ENCODE measurements at places on chromosomes 4 and X. TPM values are rescaled to one million over a fixed set of nuclear protein-coding genes. Genes with fewer than 3 reads are reported as not detected.

Gene GATA1
- total RNA-seq: not detected

Gene SASH3
- total RNA-seq: not detected

Gene SMIM43
- total RNA-seq: not detected

Gene NHS
- total RNA-seq: 9.0 TPM

Gene FRMD7
- total RNA-seq: 0.50 TPM

Gene CYBB
- not detected for total RNA-seq

Gene CYLC1
- not detected for total RNA-seq

Gene CHRDL1
- total RNA-seq: not detected

Gene MBTPS2
- 6.8 TPM for total RNA-seq

Gene ZNF595
- total RNA-seq: 13.3 TPM

Gene HEPH
- 6.5 TPM for total RNA-seq

Gene PDCL2
- not detected for total RNA-seq

Gene CPZ
- total RNA-seq: not detected

Gene SPANXD
- not detected for total RNA-seq

Gene CYP4V2
- 11.7 TPM for total RNA-seq

Gene DAPP1
- 54.8 TPM for total RNA-seq

Gene RIPPLY1
- not detected for total RNA-seq

Gene TRIM61
- not detected for total RNA-seq

Gene TCEAL2
- total RNA-seq: not detected

Gene NUDT11
- 14.3 TPM for total RNA-seq

Gene GAGE13
- not detected for total RNA-seq
